CD4-positive, alpha-beta memory T cell (primary cell): ENCODE measurements at places on chromosomes 3 and 15.

DNA sequence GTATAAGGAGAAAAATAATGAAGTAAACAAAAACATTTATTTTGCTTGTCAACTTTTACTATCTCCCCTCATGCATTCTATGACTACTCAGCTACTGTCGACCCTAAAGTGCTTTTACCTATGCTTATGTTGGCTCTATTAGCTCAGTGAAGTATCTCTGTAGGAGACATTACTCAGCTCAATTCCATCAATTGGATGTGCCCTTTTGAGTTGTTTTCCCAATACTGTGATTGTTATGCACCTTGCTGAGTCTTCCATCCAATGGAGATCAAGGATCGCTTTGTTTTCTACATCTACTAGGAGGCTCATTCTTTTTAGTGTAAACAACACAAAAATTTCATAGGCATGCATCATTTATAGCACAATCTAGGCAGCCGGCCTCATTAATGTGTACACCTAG is 403.8 kb upstream of the ARL6 start:
- DNase-seq = no peak

DNA sequence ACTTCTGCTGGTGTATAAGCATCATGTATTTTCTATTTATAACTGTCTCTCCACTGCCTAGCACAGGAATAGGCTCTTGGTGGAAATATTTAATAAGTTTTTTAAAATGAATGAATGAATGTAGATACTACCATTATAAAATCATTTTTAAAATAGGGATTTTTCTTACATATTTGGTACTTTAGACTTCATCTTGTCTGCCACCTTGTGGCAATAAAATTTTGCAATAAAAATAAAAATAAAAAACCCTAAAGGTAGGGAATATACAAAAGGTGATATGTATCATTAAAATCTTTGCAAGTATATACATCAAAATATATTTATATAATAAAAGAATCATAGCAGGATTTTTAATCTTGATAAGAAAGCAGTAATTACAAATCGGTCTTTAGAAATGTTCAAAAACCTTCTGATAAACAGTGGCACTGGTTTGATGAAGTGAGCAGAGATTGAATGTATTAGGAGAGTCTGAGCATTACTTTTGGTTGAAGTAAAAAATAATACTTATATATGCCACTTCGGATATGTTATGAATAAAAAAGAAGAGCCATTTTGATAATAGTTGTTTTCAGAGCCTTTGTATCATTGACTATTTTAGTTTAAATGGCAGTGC is 95.2 kb downstream of the SPATA16 start:
- DNase-seq = no peak

GRCh38 chr3:105764378-105765307 is 104.2 kb downstream of the CBLB start:
- DNase-seq = peak; percentile 51

GRCh38 chr15:56978898-56979662 is 60.6 kb downstream of the TCF12 start:
- no peak for DNase-seq

- DNase-seq = no peak
These were observed 584.3 kb downstream of the AGBL1 start for GRCh38 chr15:86663979-86664378.
